ENCODE measurements at places on chromosomes 16 and 17.

- no peak for DNase-seq
Measured at GRCh38 chr17:38591759-38592241, 14.0 kb downstream of the SRCIN1 start.

DNA sequence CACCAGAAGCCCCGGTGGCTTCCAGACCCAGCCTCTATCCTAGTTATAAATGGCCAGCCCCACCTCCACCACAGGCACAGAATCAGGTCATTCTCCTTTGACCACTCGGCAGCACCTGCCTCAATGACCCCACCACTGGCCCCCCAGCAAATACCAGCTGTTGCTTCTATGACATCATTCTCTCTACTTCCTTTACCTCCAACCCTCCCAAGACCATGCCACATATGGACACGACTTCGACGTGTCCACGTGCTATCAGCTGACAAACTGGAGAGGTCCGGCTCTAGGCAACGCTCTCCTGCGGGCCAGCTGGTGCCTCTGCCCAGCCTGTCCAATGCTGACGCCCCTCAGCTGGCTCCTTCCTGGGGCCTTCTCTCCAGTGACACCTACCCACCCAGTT, 5.9 kb downstream of the ALYREF start:
- DNase-seq: no peak

- DNase-seq: no peak
Measured at GRCh38 chr16:56997264-56997663, 7.9 kb downstream of the NLRC5 start.

- peak; percentile 28 for DNase-seq
Measured at GRCh38 chr16:53937161-53937880, 233.4 kb downstream of the FTO start.
